IPS-NIHi11 (cell line): ENCODE measurements at places on chromosomes 7 and 10.

DNA sequence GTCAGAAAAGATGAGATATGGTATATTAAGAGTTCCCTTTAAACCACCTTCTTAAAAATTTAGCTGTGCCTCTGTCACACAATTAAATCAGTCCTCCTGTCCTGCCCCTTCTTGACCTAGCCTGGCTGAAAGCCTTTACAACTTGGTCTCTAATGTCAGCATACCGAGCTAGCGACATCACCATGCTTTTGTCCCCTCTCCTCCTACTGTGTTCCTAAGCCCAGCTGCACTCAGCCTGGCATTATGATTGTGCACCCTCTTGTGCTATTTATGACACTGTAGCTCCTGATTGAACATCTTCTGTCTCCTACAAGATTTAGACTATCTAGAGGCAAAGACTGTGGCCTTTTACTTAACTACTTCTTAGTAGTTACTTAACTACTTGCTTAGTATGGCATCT, 29.2 kb downstream of the TDRD1 start:
- peak; percentile 46 for DNase-seq

DNA sequence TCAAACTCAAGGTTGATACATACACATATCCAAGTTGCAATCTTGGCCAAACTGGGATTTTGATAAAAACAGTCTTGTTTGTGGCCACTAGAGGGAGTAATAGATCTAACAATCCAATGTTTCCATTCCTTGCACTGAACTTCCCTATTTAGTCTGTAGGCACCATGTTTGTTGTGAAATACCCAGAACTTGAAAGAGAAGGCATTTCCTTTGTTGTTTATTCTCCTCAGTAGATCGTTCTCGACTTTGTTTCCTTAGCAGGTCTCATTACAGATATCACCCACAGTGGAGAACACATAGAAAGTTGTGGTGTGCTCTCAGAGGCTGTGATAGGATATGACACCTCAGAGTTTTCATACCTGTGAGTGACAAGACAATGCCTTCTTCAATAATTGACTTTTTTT, 70.3 kb upstream of the MXI1 start:
- peak; percentile 71 for DNase-seq

GRCh38 chr7:112356596-112356995, 93.7 kb upstream of the IFRD1 start:
- no peak for DNase-seq

- DNase-seq, result peak; percentile 19
These were observed 65.3 kb upstream of the MDFIC start for GRCh38 chr7:114856625-114857024.

- no peak for DNase-seq
These were observed 36.6 kb downstream of the ADRA2A start for GRCh38 chr10:111113238-111113960.

GRCh38 chr10:3776796-3777571, 8.0 kb downstream of the KLF6 start:
- no peak for DNase-seq

- DNase-seq, result no peak
These were observed 102.7 kb downstream of the PRTFDC1 start for GRCh38 chr10:24849501-24850299.

DNA sequence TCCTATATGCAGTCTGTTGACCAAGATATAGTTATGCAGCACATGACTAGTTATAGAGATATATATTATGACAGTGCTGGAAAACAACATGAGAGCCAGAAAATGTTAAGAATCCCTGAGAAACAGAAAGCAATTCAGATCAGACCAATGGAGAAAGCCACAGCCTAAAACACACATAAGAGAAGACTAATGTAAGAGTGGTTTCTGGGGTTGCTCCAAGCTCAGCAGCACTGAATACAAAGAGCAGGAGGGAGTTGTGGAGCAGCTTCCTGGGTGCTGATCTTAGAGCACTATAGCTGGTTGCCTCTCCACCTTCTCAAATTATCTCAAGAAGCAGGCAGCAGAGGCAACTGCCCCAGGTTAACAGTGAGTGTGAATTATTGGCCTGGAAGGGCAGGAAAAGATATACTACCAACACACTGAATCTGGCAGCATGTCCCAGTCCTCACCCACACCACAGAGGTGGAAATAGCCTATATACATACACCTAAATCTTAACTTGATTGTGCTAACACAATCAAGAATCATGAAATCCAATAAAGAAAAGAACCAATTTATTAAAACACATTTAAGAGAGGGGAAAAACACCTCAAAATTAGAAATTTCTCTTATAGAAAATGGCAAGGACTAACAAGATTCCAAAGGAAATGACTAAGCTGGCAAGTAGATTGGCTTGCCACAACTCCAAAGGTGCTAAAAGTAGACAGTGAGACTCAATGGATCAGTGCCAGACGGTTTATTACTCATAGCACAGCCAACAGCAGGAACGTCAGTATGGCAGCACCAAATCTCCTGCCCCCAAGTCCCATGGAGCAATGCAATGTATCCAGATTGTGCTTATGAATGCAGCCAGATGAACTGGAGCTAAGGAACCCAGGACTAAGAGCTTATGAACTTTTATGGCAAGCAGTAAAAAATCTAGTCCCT, 5.1 kb downstream of the PTTG1IP2 start:
- DNase-seq, result no peak

- no peak for DNase-seq
These were observed 51.4 kb upstream of the AOAH start for GRCh38 chr7:36775676-36776075.

DNA sequence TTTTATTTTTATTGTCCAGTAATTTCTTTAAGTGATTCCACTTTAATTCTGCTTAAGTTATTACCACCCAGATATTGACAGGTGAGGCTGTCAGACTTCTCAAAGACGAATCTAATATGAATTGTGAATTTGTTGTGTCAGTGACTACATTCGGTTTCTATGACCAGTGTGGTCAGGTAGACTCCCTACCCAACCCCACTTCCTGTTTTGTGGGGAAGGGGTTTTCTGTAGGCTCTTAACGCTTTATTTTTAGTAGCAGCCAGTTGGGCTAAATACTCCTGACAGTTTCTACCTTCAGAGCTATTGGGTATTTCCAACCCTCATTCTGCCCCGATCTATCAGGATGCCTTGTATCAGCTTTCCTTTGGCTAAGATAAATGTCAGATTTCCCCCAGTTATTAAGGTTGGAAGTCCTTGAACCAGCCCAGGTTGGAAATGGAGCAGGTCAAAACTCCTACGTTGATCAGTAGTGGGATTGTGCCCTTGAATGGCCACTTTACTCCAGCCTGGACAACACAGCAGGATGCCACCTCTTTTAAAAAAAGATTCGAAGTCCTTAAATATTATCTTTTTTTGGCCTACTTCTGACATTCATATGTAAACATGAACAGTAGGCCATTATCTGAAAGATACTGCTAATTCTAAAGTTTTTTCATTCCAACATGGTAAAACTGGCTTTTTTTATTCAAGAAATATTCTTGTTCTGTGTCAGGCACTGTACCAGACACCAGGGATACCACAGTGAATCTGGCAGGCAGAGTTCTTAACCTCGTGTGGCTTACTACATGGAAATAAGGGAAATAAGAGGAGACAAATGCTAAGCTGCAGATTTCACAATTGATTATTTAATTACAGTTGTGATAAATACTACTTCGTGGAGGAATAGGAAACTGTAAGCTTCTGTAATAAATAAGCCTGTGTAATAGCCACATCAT, 133.3 kb upstream of the SAMD8 start:
- DNase-seq, result no peak

DNA sequence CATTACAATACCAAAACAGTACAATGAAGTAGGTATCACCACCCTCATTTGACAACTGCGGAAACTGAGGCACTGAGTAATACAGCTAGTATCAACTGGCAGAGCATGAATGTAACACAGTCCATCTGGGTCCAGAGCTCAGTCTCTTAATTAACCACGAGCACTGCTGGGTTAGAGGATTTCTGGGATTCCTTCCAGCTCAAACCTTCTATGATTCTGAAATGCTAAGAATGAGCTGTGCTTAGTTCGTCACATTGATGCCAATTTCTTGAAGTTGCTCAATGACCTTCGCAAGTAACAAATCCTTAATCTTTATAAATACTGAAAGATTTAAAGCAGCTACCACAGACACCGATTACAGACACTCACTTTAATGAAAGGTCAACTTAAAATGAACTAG, 62.5 kb downstream of the SGMS1 start:
- DNase-seq, result no peak

DNA sequence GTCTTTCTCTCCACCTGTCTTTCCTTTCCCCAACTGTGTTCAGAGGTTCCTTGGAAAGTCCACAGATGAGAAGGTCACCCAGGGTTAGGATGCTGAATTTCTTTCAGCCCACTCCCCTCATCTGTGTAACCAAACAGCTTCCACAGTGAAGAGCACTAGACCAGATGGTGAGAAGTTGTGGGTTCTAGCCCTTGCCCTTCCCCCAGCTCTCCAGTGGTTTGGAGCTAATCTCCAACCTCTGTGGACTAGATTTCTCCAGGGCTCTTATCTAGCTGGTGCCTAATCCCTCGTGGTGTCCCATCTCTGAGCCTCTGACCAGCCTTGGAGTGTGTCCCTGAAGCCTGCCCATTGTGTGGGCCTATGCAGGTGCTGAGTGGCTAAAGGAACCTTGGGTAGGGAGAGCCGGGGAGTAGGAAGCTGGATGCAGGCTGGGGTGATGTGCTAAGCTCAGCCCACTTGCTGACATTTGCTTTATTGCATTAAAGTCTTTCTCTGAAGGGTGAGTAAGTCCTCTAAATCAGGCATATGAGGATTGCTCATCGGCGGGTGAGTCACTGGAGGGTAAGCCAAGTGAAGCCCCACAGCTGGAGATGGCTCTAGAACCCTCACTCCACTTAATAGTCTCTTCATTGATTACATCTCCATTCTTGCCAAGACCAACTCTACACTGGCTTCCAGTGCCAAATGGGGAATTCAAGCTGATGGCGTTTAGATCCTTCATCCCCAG, 14.9 kb downstream of the DUSP5 start:
- DNase-seq, result no peak

DNA sequence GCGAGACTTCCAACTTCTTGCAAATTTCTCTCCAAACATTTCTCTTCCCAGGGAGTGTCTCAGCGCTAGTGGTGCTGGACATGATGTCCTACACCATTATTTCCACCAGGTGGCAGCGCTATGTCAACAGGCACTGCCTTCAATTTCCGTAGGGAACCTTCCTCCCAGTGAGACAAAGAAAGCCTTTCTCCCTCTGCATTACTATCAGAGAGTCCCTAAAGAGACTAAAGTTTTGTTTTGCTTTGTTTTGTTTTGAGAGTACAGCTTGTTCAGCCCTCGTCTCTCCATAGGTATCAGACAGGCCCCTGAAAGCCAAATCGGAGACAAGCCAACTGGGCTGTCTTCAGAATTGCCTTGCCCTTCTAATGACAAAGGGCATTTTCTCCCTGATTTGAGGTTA, 44.2 kb upstream of the GGCT start:
- peak; percentile 90 for DNase-seq

DNA sequence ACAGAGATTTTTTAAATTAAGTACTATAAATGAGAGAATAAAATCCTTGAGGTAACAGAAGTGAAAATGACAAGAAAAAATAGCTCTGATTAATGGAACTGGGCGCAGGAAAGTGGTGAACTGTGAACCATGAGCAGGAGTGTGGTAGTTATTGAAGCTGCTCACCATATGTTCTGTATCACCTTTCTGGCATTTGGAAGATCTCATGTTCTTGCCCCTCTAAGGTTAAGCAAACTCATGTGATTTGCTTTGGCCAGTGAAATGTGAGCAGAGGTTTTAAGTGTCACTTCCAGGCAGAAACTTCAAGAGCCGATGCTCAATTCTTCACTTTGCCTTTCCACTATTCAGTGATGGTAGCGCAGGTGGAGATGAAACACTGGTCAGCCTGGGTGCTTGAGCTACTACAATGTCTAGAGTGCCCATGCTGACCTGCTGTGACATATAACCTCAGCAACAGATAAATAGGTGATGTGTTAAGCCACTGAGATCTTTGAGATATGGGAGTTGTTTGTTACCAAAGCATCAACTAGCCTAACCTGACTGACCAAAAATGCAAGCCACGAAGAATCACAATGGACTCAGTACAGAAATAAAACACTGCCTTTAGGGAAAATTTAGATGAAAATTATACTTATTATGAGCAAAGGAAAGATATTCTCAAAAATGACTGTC, 18.4 kb downstream of the MTPAP start:
- DNase-seq, result no peak

GRCh38 chr10:35770817-35771355, 128.8 kb upstream of the FZD8 start:
- no peak for DNase-seq

DNA sequence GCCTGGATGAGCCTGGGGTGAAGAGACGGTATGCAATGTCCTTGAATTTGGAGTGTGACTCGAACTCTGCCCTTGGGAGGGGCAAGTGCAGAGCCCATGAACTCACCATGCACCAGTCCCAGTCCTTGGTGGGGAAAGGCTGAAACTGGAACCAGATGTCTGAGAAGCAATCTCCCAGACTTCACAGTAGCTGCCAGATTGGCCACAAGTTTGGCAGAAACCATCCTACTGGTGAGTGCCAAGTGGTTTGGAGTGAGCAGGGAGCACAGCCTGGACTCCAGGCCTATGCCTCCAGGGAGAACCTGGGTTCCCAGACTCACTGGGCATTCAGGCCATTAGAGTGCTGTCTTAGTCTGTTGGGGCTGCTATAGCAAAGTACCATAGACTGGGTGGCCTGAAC, 99.6 kb upstream of the LYZL1 start:
- DNase-seq, result no peak

- DNase-seq, result no peak
These were observed 34.9 kb downstream of the VWA2 start for GRCh38 chr10:114273910-114274309.

- DNase-seq, result no peak
These were observed 14.0 kb downstream of the SLC16A12 start for GRCh38 chr10:89521368-89521767.

GRCh38 chr7:4745265-4745919, 30.0 kb upstream of the AP5Z1 start:
- DNase-seq, result no peak

GRCh38 chr10:7529638-7530037, 118.8 kb upstream of the SFMBT2 start:
- DNase-seq, result no peak

DNA sequence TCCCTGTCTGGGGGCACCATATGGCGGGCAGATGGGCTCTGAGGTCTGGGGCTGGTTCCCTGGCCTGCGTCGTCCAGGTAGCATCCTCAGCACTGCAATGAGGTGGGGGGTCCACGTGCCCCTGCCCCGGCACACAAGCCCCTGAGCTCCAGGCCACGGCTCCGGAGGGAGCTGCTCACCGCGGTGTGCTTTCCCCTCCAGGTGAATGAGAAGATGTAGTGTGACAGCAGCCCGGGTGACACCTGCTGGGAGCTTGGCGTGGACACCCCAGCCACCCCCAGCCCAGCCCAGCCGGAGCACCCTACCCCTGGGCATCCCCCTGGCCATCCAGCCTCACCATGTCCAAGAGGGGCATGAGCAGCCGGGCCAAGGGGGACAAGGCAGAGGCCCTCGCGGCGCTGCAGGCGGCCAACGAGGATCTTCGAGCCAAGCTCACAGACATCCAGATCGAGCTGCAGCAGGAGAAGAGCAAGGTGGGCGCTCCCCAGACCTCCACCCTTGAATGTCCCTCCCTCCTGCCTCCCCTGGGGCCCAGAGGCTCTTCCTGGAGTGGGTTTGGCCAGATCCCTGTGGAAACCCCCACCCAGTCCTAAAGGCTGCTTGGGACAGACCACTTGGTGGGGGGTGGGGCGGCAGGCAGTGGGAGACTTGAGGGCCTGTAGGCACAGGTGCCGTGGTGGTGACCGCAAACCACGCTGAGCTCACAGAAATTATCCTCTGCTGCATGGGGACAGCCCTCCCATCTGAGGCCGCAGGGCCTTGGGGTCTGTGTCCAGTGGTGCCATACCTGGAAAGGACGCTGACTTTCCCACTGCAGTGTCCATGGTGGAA, 38.9 kb downstream of the JAKMIP3 start:
- no peak for DNase-seq
